ENCODE measurements at places on chromosomes 11 and 22.

DNA sequence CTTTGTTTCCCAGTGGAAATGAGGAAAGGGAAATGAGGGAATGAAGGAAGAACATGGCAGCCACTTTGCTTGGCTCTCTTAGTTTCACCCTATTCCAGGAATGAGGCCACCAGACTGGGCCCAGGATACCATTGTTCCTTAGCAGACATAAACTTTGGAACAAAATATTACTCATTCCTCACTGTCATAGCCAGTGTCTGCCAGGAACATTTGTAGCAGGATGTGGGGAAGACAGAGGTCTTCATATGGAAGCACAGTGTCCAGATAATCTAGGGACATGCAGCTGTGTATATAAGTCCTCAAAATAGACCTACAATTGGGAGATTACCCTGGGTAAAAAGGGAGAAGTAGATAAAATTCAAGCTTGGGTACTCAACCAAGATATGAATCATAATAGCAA lies 15.2 kb upstream of the FUT4 start:
- DNase-seq, result no peak

- no peak for DNase-seq
Measured at GRCh38 chr11:113338730-113339129, 24.3 kb downstream of the TTC12 start.

DNA sequence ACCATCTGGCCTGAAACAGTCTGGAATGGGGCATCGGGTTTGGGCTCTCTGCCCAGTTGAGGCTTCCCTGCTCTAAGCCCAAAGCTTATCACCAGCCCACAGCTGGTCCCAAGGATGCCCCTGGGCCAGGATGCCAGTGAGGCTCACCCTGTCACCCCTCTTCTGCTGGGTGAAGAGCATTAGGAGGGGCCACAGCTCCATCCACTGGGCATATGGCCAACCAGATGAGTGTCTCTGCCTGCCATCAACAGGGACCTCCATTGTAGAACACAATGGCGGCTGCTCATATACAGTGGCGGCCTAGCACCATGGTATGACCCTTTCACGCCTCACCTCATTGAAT lies 5.6 kb downstream of the CHST1 start:
- no peak for DNase-seq

DNA sequence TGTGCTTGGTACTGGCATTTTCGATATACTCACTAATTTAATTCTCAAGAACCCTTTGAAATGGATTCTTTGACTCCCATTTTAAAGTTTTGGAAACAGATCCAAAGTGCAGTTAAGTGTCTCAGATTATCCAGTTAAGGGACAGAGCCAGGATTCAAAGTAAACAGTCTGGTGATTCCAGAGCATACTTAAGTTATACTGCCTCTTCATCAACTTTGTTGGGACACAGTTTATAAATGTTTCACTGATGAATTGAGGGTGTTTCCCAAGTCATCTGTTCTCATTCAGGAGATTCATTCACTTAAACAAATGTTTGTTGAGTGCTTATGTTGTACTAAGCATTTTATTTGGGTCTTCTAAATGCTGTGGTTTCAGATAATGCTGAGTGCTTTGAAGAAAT lies 17.1 kb downstream of the KDM2A start:
- DNase-seq, result no peak

- DNase-seq, result no peak
Measured at GRCh38 chr22:27591060-27591459, 210.5 kb downstream of the MN1 start.

GRCh38 chr11:118641397-118642019 lies 34.1 kb downstream of the PHLDB1 start:
- DNase-seq, result no peak

- no peak for DNase-seq
Measured at GRCh38 chr11:88632163-88632562, 294.6 kb upstream of the CTSC start.
